ENCODE measurements at places on chromosomes 7 and 10.

DNA sequence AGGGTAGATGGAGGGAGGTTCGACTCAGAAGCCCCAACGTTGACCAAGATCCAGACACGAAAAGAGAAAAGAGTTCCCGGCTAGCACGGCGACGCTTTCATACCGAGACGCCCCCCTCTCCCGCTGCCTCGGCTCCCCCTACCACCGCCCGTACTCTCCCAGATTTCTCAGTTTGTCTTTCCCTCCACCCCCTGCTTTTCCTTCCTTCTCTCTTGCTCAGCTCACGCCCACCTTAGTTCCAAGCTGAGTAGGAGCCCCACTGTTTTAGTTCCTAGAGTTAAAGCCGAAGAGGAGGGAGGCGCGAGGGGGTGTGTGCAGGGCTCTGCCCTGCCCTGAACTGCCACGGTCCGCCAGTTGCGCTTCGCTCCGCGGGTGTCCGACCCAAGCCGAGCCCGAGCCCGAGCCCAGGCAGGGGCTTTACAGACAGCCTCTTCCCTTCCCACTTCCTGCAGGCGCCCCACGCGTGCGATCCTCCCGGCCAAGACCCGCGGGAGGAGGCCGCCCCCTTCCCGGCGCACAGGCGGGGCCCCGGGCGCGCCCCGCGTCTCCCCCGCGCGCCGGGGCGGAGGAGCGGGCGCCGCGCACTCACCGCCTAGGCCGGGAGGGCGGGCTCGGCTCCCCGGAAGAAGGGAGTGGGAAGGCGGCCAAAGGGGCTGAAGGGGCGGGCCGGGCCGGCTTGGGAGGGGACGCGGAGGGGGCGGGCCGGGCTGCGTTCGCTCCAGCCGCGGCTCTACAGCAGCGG lies at the start of gene EPHB6:
Gene EPHB6 (plus strand): TSS at position 705 of the 742 bp plus-strand sequence. CDS start 8,152 bp downstream, outside the sequence.
- no peak for DNase-seq

- no peak for DNase-seq
Measured at GRCh38 chr10:48475943-48476278, 129.0 kb downstream of the ARHGAP22 start.

DNA sequence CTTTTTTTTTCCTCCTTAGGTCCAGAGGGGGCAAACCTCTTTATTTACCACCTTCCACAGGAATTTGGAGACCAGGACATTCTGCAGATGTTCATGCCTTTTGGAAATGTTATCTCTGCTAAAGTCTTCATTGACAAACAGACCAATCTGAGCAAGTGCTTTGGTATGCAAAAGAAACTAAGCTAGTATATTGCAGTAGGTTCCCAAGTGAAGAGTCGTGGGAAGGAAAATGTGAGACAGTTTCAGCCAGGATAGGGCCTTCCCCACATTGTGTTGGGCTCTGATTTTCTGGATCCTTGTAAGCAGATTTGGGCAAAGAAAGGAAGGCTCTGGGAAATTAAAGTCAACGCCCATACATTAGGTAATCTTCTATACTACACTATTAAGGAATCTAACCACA lies 285.6 kb downstream of the USP6NL start:
- no peak for DNase-seq

GRCh38 chr7:64758151-64758550 lies 36.1 kb upstream of the ZNF138 start:
- no peak for DNase-seq

- no peak for DNase-seq
Measured at GRCh38 chr10:1731592-1731991, 5.7 kb downstream of the ADARB2 start.

- DNase-seq = no peak
Measured at GRCh38 chr7:27116031-27116961, 13.8 kb upstream of the HOXA2 start.

DNA sequence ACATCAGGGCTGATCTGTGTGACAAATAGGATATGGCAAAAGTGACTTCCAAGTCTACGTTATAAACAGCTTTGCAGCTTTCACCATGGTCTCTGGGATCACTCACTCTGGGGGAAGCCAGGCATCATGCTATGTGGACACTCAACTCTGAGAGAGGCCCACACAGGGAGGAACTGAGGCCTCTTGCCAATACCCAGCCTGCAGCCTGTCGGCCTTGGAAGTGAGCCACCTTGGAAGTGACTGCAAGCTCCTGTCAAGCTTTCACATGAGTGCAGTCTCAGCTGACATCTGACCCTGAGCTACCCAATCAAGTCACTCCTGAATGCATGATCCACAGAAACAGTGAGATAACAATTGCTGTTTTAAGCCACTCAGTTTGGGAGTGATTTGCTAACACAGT lies 56.5 kb downstream of the MMRN2 start:
- no peak for DNase-seq

DNA sequence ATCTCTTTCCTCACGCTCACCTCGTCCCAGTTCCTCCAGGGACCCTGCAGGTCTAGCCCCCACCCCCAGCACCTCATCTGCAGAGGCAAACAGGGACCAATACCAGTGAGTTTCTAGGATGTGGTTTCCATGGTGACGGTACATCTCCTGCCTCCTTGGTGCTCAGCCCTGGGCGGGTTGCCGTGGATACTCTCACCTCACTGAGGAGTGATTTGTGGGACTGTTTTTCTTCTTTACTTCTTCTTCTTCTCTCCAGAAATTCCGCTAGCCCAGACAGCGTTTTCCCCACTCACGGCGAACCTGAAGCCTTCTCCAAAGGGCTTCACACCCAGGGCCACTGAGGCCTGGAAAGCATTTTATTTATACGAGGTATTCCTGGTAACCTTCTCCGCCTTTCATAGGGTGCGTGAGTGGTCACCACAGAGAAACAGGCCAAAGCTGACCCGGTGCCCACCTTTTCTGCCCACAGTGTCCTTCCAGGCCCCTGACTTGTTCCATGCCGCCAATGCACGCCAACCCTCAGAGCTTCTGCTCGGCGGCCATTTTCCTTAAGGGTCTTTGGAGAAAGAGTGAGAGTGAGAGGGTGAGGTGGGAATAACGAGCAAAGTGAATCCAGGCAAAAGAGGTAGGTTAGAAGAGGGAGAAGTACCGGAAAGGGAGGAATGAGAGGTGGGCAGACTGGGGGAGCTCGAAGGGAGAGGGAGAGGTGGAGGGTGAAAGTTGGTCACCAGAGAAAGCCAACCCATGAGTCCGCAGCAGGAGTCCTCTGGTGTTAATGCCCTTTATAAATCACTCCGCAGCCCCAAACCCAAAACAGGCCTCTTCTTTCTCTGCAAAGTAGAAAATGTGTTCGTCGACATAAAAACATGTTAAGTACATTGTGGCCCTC lies 15.5 kb downstream of the FAM241B start:
- DNase-seq = no peak

GRCh38 chr10:9621216-9621615 lies 1396.5 kb upstream of the CELF2 start:
- DNase-seq = no peak

- DNase-seq = no peak
Measured at GRCh38 chr7:86437951-86438450, 205.7 kb upstream of the GRM3 start.

DNA sequence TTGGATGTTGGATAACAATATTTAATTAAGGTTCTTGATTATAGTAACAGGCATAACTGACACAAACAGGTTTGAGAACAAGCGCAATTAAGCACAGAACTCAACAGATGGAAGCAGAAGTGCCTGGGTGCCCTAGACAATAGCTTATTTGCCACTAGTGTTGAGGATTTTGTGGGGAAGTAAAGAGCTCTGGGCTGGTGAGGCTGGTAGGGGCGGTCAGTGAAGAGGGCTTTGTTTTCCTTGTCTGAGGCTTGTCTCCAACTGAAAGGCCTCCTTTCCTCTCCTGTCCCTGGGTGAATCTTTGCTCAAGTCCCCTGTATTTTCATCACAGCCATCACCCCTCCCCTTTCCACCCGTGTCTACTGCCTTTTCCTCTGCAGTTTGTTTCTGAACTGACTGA lies 104.6 kb downstream of the KAT6B start:
- no peak for DNase-seq

GRCh38 chr7:33053721-33054120 lies 8.9 kb downstream of the NT5C3A start:
- no peak for DNase-seq

DNA sequence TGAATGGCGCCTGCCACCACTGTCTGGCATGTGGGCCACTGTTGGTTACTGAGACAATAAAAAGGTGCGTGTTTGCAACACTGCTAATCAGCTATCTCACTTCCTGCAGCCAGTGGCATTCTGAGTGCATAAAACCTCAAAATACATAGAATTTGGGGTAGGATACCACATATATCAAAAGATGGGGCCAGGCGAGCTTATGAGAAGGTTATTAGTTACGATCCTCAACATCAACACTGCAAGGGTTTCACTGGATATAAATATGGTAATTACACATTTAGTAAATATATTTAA lies 200.2 kb downstream of the WDR37 start:
- DNase-seq = no peak

GRCh38 chr7:93530701-93531100 lies 43.8 kb downstream of the CALCR start:
- no peak for DNase-seq

- DNase-seq = no peak
Measured at GRCh38 chr7:97623333-97623732, 108.6 kb upstream of the TAC1 start.

DNA sequence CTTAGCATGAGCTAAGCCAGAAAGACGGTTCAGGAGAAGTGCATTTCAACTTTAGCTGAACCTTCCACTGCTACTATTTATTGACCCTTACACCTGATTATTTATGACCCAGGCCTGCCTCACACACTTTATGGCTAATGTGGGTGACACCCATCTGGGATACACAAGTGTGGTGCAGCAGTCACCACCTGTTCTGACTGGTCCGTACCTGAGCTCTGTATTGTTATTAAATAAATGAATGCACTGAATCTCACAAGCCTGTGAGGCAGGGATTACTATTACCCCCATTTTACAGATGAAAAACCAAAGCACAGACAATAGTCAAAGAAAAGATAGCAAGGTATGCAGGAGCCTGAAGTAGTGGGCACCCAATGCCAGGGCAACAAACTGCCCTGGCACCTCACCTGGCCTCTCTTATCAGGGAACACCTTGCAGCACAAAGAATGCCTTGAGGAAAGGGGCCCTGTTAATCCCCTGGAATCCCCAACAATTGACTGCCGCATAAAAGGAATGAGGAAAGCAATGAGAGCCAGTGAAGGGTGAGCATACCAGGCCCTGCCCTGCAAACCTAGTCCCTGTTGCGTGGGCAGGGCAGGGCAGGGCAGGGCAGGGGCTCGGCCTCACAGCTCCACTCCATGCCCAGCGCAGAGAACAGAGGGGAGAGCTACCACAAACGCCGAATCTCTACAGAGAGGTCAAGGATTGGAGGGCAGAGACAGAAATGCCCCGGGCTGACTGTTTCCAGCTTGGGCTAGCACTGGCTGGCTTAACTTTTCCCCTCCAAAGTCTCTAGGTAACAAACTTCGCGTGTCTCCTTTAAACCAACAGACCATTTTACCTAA lies 1.3 kb downstream of the ANXA11 start:
- DNase-seq = no peak

DNA sequence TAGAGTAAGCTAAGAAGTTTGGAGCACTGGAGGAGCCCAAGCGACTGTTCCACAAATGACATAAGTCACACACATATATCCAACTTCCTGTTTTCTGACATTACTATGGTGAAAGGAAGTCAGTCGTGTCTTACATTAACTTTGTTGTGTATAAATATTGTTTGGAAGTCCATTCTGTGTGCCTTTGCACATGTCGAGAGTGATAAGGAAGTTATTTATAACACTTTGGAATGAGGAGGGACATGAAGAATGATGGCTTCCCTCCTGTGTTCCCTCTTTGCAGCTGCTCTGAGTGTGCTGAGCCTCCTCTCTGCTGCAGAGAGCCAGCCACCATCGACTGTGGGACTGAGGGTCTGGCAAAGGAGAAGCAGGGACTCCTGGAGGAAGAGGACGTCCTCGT lies 40.4 kb upstream of the MGMT start:
- no peak for DNase-seq
